ENCODE measurements at places on chromosomes 5 and 9. TPM values are rescaled to one million over a fixed set of nuclear protein-coding genes. Genes with fewer than 3 reads are reported as not detected.

Gene FOXD4
- not detected for total RNA-seq

Gene DPYSL3
- 0.40 TPM for total RNA-seq

Gene DPH7
- 48.5 TPM for total RNA-seq

Gene PRR16
- total RNA-seq = 2.8 TPM

- H3K36me3 ChIP-seq = peaks cover 21% of the 10 kb centered on the region
- no peaks in the 10 kb centered on the region for H3K4me1 ChIP-seq
- no peak overlapping the region for H3K27ac ChIP-seq
- no peak for DNase-seq
- no peaks in the 10 kb centered on the region for H3K27me3 ChIP-seq
Observed at GRCh38 chr5:132873930-132874271, 433 bp downstream of the LEAP2 start.

- 0 out of 2 replicates have a peak, but pooled peaks cover 3% of the 10 kb centered on the region for H3K36me3 ChIP-seq
- no peak for DNase-seq
- peaks cover 55% of the 10 kb centered on the region for H3K4me1 ChIP-seq
- H3K27ac ChIP-seq = no peak overlapping the region
Observed at GRCh38 chr5:180808461-180809000, 5.9 kb upstream of the MGAT1 start.

DNA sequence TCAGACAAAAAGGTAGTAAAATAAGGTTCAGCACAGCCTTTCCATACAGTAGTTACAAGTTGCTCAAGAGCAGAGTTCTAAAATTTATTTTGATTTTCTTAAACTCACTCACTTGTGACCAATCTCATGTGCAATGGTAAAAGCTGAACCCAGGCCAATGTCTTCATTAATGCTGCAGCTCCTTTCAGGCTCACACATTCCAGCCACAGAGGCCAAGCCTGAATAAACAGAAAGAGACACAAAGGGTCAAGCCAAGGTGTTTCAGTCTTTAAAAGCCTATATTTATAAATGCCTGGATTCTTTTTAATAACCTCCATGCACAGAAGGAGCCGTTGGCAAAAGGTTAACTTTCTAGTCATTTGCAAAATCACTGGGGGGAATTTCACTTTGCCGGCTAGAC lies 152.5 kb downstream of the ADAMTS6 start:
- no peaks in the 10 kb centered on the region for H3K27me3 ChIP-seq
- H3K4me3 ChIP-seq = no peak overlapping the region
- H3K4me1 ChIP-seq = no peaks in the 10 kb centered on the region
- no peaks in the 10 kb centered on the region for H3K36me3 ChIP-seq
- DNase-seq = no peak

GRCh38 chr9:136958898-136959850 lies 7.1 kb downstream of the LCN12 start:
- no peak overlapping the region for H3K27ac ChIP-seq
- no peaks in the 10 kb centered on the region for H3K27me3 ChIP-seq
- DNase-seq = no peak
- H3K4me3 ChIP-seq = no peak overlapping the region
- H3K36me3 ChIP-seq = no peaks in the 10 kb centered on the region
- peaks cover 3% of the 10 kb centered on the region for H3K4me1 ChIP-seq

DNA sequence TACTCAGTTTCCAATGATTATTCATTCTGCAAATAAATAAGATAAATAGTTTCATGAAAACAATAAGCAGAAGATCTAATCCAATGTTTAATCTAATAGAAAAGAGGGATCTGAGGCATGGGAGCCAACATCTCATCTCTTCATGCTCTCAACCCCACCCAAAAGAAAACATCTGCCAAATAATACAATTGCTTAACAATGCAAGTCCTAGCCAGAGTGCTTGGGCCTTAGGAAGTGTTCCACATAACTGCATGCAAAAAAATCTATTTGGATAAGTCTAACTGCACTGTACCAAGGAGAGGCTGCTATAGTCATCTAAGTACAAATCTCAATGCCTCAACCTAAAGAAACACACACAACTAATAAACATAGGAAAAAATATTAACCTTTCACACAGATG lies 606.0 kb downstream of the CDH9 start:
- no peak overlapping the region for H3K27ac ChIP-seq
- H3K36me3 ChIP-seq = no peaks in the 10 kb centered on the region
- no peak for DNase-seq
- H3K4me3 ChIP-seq = no peak overlapping the region
- H3K27me3 ChIP-seq = no peaks in the 10 kb centered on the region

GRCh38 chr9:81902626-81903025 lies 25.6 kb upstream of the SPATA31D4 start:
- no peak for DNase-seq
- H3K4me1 ChIP-seq = no peaks in the 10 kb centered on the region
- no peaks in the 10 kb centered on the region for H3K36me3 ChIP-seq
- H3K4me3 ChIP-seq = no peak overlapping the region
- no peaks in the 10 kb centered on the region for H3K27me3 ChIP-seq

DNA sequence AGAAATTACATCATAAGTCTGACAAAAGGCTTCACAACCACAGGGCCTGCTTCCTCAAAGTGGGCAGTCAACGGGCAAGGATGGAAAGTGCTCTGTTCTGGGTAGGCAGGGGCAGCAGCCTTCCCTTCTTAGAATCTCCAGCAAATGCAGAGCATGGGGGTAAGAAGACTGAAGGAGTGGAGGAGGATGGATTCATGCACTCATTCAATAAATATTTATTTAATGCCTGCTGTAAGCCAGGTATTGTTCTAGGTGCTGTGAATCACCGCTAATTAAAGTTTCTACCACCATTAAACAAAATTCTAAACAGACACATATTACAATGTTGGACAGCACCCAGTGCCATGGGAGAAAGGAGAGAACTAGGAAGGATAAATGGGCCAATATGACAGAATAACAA lies 195.6 kb downstream of the ELAVL2 start:
- DNase-seq = no peak
- no peaks in the 10 kb centered on the region for H3K27me3 ChIP-seq
- H3K4me1 ChIP-seq = peaks cover 11% of the 10 kb centered on the region
- H3K27ac ChIP-seq = no peak overlapping the region

GRCh38 chr5:149810856-149811255 lies 80.7 kb downstream of the PPARGC1B start:
- H3K36me3 ChIP-seq = no peaks in the 10 kb centered on the region
- peaks cover 5% of the 10 kb centered on the region for H3K4me1 ChIP-seq
- no peaks in the 10 kb centered on the region for H3K27me3 ChIP-seq
- H3K4me3 ChIP-seq = no peak overlapping the region
- no peak for DNase-seq

All from PC-9 (cell line).